ENCODE measurements at places on chromosomes 4 and X.

DNA sequence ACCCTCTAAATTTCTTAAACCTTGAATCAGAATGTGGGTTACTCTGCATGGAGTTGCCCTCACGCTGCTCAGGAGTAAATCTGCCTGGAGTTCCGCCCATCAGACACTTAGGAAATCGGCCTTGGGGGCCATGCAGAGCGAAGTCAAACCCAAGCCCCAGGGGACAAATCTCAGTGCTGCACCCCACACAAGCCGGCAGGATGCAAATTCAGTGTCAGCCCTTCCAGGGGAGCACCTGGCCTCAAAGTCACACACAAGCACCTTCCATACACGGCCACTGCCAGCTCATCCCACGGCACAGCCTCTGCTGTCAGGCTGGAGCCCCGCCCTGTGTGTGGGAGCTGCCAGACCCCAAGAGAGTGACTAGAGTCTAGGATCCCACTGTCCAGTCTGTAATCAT is 27.4 kb downstream of the RNF212 start:
- no peak for DNase-seq

GRCh38 chrX:10945498-10945897 is 165.6 kb upstream of the HCCS start:
- no peak for DNase-seq

DNA sequence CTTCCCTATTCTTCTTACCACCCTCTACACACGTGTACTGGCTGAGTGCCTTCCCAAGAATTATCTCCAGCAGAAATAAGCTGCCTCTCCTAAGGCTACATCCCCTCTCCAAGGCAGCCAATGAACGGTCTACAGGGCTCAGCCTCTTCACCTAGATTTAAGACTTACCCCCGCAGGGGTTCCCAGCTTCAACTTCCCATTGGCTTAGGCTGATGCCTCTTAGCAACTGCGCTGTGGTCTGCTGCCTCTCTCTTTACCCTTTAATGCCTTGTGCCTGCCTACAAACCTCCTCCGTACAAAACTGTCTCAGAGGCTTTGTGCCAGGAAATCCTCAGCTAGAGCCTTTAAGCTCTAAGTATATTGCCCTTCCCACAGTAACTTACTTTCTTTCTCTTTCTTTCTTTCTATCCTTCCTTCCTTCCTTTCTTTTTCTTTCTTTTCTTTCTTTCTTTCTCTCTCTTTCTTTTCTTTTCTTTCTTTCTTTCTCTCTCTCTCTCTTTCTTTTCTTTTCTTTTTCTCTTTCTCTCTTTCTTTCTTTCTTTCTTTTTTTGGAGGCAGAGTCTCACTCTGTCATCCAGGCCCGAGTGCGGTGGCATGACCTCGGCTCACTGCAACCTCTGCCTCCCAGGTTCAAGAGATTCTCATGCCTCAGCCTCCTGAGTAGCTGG is 15.1 kb upstream of the PIGA start:
- no peak for DNase-seq

- no peak for DNase-seq
These were observed 15.3 kb upstream of the TMPRSS11D start for GRCh38 chr4:67899096-67899495.

DNA sequence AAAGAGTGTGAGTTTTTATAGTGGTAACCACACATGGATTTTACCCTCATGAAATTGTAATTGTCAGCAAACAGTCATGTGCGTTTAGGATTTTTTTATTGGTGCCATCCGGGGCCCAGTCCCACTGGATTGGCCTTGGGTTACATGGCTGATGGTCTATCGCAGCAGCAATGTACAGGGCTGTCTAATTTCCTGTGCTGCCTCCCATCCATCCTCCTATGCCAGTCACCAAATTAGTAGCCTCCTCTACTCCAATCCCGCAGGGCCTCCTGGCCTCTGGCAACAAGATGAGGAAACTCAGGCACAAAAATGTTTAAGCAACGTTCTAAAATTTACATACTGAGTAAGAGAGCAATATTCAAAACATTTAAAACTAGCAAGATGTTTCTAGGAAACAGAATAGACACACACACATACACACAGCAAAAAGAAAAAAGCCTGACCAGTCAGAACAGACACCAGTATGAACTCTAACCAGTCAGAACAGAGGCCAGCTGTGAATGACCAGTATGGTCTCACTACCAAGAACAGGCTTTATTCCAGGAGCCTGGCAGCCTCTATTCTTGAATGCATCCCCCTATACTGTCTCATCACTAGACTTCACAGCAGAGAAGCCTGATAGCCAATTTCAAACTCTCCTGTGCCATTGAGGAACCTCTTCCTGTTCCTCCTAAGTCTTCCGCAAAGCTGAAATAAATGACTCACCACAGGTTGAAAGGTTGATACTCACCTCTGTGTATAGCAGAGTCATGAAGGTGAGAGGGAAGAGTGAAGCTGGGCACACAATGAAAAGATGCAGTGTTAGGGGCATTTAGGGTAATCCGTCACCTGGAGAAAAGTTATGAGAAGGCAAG is 42.6 kb downstream of the CHRNA9 start:
- no peak for DNase-seq

GRCh38 chrX:66731398-66731797 is 92.5 kb upstream of the EDA2R start:
- peak; percentile 56 for DNase-seq

GRCh38 chr4:4521731-4522130 is 20.1 kb downstream of the STX18 start:
- no peak for DNase-seq

- DNase-seq: no peak
These were observed 465 bp downstream of the HNRNPH2 start for GRCh38 chrX:101408532-101408841.

- no peak for DNase-seq
These were observed 1.0 kb upstream of the USP27X start for GRCh38 chrX:49878128-49878833.

DNA sequence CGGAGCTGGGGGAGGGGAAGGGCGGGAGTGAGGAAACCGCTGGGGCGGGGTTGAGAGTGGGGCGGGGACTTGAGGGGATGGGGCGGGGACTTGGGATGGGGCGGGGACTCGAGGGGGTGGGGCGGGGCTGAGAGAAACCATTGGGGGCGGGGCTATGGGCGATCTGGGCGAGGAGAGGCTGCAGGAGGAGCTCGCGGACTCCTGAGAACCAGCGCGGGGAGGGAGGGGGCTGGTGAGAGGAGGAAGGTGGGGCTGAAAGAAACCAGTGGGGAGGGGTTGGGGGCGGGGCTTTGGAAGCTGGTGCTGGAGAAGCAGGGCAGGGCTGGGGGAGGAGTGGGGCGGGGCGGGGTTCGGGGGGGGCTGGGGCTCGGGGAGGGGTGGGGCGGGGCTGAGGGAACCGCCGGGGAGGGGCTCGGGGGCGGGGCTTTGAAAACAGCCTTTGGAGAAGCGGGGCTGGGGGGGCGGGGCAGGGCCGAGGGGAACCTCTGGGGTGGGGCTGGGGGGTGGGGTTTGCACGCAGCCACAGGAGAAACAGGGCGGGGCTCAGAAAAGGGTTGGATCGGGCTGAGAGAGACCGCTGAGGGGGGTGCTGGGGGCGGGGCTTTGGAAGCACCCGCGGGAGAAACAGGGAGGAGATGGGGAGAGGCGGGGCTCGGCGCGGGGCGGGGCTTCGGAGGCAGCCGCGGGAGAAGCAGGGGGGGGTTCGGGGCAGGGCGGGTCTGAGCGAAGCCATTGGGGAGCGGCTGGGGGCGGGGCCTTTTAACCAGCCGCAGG is 777 bp upstream of the EOLA2 start:
- DNase-seq: peak; percentile 91

DNA sequence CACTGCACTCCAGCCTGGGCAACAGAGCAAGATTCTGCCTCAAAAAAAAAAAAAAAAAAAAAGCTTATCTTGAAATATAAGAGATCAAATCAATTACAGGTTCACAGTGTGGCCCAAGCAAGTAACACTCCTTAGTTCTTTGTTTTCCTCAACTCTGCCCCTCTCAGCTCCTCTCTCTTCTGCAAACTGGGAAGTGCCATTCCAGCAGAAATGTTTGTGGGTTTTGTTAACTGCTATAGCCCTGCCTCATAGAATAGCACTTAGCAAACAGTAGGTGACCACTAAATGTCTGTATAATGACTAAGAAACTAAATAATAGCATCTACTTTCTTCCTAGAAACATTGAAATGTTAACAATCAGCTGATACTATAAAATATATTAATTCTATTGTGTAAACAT is 160.0 kb upstream of the NAP1L5 start:
- DNase-seq: no peak

DNA sequence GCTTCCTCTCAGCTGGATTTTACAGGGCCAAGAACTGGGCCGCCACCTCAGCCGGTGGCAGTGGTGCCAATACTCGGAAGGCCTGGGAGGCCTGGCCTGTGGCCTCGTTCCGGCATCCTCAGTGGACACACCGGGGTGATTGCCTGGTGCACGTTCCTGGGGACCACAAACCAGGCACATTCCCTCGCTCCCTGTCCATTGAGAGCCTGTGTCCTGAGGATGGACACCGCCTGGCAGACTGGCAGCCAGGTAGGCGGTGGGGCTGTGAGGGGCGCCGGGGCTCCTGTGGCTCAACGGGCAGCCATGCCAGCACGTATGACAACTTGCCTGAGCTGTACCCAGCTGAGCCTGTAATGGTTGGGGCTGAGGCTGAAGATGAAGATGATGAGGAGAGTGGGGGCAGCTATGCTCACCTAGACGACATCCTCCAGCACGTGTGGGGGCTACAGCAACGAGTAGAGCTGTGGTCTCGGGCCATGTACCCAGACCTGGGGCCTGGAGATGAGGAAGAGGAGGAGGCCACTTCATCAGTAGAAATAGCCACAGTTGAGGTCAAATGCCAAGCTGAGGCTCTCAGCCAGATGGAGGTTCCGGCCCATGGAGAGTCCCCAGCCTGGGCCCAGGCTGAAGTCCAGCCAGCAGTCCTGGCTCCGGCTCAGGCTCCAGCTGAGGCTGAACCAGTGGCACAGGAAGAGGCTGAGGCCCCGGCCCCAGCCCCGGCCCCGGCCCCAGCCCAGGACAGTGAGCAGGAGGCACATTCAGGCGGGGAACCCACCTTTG is 70.4 kb downstream of the STARD8 start:
- no peak for DNase-seq

DNA sequence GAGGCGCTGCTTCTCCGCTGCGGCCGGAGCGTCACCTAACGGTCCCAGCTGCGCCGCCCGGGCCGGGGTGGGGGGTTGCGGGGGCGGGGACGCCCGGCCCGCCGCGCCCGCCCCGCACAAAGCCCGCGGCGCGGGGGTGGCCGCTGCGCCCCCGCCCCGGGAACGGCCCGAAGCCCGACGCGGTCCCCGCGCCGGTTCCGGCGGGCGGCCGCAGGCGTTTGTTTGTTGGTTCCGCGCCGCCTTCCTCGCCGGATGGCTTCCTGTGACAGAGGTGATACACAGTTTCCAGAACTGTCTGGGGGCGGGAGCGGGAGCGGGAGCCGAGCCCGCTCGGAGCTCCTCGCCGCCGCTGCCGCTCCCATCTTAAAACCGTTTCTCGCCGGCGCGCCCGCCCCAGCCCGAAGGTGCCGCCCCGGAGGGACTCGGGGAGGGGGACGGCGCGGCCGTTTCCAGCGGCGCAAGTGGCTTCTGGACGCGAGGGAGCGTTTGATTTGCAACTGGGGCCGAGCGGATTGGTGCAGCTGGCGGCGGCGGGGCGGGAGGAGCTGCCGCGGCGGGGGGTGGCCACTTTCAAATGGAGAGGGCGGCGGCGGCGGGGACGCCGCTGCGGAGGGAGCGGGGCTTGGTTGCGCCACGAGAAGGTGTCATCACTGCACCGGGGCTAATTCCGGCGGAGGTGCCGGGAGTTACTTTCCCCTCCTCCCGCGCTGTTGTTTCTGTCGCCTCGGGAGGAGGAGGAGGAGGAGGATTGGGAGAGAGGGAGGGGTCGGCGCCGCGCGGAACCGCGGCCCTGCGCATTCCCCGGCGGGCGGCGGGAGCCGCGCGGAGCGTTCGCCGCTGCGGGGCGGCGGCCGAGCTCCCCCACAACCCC is 2.3 kb downstream of the JADE1 start:
- DNase-seq: peak; percentile 97

DNA sequence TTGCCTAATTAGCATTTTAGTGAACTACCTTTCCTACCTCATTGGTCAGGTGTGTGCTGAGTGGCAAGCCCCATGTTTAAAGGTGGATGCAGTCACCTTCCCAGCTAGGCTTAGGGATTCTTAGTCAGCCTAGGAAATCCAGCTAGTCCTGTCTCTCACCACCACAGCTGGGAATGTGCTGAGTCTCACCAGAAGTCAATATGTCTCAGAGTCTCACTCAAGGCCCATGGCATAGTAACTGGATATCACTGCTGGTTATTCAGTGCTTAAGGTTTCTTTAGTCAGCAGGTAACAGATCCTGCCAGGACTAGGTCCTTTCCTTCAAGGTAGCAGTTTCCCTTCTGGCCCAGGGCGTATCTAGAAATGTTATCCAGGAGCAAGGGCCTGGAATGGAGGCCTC is 136.5 kb downstream of the COX18 start:
- no peak for DNase-seq

GRCh38 chr4:185464887-185465286 is 6.6 kb downstream of the CCDC110 start:
- no peak for DNase-seq

Data from NB4 (cell line).